ENCODE measurements at places on chromosomes 12 and 14.

DNA sequence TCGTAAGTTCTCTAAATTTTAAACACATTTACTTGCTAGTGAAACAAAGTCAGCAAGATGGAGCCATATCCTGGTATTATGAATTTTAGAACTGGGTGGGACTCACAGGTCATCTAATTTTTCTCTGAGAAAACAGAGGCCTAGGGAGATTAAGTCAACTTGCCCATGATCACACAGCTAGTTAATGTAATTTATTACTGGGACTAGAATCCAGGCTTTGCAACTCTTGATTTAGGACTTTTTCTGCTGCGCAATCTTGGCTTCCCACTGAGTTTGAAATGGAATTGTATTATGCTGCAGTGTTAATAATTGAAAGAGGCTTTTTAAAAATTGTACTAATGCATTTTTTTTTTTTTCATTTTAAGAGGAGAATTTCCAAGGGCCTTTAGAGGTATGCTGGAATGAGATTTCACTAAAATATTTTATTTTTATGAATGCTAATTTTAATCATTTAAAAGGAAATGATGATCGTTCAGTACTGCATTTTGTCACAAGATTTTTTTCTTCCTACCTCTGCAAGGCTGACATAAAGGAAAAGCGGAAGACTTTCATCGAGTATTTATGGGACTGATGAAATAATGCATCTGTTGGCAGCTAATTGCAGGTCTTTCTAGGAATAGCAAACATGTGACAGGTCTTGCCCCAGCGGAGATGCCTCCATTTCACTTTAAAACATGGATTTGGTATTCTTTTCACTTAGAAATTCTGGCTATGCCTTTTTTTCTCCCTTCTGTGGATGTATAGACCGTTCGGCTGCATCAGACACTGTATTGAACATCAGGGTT, 9.6 kb downstream of the CRADD start:
- no peak for DNase-seq

GRCh38 chr12:131222329-131223139, 268.8 kb downstream of the ADGRD1 start:
- no peak for DNase-seq

DNA sequence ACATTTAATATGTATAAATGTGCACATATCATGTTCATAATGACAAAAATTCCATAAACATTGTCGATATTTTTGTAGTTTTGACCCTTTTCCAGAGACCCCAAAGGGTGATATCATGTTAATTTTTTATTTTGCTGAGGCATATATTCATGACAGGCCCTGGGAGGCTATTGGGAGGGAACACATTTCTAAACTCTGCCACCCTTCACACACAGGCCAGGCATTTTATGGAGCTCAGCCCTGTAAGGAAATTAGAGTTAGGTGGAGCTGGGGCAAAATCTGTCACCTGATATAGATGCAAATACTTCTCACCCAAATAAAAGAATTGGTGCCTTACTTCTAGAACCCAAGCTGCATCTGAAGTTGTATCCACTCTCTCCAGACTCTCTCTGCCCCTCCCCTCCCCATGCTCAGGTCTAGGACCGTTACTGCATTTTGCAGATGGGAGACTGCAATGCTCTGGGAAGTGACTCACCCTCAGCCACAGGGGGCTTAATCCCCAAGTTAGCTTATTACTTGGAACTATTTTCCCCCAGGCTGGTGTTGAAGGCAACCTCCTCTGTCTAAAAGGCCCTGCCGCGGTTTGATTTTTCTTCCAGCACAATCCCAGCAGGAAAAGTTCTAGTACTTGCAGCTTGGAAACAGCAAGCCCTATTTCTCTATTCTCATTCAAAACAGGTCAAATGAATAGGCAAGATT, 238.9 kb downstream of the EMP1 start:
- no peak for DNase-seq

DNA sequence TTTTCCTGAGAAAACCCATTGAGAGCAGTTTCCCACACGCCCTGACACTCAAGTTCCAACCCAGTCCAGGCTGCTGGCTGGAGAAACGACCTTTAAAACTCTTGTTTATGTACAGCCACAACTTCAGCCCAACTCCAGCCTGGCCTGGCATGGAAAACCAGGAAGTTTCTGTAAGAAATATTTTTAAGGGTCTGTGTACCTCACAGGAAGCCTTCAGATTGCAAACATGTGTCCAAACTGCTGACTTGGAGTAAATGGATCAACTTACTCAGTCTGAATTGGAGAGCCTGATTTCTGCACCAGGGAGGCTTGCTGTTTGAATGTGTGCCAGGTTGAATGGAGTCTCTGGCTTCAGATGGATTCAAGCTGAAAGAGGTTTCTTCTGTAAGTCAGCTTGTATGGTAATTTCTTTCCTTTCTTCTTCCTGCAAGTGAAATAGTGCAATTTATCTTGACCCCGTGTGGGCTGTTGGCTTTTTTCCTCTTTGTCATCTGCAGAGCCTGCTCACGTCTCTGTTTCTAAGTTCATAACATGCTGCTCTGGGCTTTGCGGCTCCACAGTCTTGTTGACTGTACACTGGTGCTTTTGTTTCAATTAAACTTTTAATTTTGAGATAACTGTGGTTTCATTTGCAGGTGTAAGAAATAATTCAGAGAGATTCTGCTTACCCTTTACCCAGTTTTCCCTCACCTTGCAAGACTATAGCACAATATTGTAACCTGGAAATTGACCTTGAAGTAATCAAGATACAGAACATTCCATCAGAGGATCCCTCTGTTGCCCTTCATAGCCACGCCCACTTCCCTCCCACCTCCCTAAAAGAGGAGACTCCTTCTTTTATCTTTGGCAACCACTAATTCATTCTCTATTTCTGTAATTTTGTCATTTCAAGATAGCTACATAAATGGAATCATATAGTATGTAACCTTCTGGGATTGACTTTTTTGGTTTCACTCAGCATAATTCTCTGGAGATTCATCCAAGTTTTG, 109.7 kb upstream of the PRMT8 start:
- no peak for DNase-seq

GRCh38 chr12:106138633-106139421, at the start of gene NUAK1:
NUAK1 (minus strand) TSS chr12:106138954; CDS start chr12:106138653, 301 bp downstream.
- DNase-seq = no peak
